ENCODE measurements at places on chromosomes 11 and 22.

DNA sequence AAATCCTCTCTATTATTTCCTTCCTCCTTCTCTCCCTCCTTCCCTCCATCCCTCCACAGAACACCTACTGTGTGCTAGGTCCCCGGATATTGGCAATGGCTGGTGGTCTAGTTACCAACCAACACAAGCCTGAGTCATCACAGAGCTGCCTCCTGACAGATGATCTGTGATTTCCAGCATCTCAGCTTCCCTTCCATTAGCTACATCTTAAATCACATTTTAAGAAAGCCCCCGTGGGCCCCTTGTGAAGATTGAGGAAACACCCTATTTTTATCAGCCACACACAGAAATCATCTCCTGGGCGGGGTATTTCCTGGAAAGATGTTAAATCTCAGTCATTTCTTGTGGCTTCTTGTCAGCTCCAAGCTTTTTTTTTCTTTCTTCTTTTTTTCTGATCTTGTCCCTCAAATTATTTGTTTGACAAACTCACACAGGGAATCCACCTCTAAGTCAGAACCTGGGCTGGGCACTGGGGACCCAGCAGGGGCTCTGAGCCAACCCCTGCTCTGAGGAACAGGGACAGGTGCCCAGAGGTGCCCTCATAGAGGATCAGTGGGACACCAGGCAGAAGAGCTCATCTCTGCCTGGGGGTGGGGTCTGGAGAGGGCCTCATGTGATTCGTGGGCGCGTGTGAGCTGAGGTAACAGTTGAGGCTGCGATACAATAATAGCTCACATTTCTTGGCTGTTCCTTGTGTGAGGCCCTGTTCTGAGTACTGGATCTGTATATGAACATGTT is 42.4 kb downstream of the CACNA1I start:
- DNase-seq: no peak

GRCh38 chr11:27313157-27313821 is 49.7 kb downstream of the CCDC34 start:
- no peak for DNase-seq

DNA sequence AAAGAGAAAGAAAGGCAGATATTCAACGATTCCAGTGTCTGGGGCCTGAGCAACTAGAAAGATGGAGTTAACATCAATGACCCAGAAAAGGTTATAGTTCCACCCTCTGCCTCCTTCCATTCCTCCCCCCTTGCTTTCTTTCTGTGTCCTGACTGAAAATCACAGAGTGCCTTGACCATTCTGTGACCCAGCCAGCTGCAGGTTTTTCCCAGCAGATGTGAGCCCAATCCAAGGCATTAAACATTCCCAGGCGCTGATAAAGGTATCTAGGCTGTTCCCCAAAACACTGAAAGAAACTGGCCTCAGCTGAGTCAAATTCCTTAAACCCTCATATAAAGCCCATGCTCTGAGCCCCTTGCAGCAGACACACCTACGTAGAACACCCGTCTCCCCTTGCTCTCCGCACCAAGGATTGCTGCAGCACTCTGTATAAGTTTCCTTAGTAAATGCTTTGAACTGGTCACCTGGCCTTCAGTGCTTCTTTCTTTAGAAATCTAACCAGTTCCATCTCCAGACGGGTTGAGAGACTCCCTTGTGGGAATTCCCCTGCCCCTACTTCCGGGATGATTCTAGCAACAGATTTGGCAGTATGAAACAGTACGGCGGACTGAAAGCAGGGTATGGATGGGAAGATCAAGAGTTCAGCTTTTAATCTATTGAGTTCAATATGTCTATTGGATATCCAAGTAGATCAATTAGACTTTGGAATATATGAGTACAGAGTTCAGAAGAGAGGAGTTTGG is 48.8 kb upstream of the ZC3H12C start:
- DNase-seq: no peak

GRCh38 chr22:35561796-35562526 is 21.3 kb downstream of the RASD2 start:
- DNase-seq: no peak

DNA sequence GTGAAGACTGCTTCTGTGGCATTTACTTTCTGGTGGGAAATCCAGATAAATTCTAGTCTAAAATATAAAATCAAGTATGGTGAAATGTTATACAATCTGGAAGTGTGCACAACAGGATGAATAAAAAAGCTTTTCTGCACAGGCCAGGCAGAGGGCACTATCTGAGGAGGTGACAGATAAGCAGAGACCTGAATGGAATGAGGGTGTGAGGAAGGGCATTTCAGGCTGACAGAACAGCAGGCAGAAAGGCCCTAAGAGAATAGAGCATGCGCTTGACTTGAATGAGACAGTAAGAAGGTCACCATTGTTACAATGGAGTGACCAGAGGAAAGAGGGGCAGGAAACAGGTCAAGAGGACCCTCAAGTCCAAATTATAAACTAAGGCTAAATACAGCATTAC is 33.6 kb upstream of the FNBP4 start:
- no peak for DNase-seq

GRCh38 chr11:73139476-73140198 is 2.5 kb downstream of the FCHSD2 start:
- no peak for DNase-seq

DNA sequence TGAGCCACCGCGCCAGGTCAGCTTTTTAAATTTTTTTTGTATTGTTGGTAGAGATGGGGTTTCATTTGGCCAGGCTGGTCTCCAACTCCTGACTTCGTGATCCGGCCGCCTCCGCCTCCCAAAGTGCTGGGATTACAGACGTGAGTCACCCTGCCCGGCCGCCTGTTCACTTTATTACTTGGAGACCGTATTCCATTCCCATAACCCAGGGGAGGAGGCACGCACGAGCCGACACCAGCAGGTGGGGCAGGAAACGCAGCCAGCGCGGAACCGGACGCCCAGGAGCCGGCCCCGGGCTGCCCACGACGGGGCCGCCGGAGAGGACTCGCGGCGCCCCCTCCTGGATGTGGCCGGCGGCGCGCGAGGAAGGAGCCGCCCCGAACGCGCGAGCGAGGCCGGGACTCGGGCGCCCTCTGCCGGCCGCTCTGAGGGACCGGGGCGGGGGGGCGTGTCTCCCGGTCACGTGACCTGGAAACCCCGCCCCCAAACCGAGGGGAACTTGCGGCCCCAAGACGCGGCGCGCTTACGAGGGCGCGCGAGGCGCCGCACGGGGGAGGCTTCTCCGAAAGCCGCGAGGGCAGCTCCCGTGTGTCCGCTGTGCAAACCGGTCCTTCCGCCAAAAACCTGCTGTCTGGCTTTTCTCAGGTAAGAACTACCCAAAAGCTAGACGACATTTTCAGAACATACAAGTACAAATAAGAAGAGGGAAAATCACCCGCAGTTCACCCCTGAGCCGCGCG is 11.6 kb upstream of the RNH1 start:
- DNase-seq: peak; percentile 68

GRCh38 chr22:42947211-42947990 is 67.5 kb downstream of the PACSIN2 start:
- DNase-seq: no peak

DNA sequence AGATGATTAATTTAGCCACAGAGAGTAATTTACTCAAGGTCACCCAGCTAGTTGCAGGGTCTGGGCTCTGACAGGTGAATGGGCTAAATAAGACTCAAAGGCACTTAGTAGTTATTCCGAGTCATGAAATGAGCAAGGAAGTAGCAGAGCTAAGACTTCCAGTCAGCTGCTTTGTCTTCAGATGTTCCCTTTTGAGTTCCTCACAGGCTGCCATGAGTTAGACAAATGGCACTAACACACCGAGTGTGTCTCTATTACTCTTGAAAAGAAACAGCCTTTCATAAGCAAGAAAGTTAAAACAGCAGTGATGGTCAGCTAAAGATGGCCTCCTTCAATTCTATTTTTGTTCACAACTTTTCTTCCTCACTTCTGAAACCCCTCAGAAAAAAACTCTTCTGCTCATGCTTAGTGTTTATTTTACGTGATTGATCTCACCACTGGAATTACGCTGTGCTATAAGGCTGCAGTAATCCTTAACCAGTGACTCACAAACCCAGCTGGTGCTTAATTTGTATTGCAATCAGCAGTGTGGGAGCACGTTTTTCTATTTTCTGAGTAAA is 389.1 kb downstream of the AASDHPPT start:
- DNase-seq: no peak

- DNase-seq: no peak
These were observed 57.3 kb downstream of the WNT7B start for GRCh38 chr22:45919504-45920286.

DNA sequence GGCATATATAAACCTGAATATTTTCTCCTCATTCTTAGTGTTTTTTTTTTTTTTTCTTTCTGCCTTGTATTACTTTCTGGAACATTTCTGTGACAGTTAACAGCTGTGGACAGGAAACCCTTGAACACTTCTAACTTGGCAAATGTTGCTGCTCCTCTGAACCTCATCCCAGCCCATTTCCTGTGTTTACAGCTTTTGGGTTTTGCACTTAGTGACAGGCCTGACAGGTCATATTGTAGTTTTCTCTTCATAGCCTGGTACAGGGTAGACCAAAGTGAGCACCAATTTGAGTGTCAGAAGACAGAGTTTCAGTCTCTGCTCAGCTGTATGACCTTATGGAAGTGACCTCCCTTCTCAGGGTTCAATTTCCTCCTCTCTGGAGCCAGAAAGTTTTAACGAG is 91.6 kb downstream of the STIM1 start:
- DNase-seq: no peak

DNA sequence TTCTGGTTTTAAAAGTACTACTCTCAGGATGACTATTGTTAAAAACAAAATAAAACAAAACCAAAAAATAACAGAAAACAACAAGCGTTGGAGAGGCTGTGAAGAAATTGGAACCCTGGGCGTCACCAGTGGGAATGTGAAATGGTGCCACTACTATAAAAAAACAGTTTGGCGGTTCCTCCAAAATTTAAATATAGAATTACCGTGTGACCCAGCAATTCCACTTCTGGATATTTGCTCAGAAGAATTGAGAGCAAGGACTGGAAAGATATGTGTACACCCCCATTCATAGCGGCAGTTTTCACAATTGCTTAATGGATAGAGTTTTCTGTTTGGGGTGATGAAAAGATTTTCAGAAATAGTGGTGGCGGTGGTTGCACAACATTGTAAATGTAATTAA is 8.6 kb downstream of the APOA4 start:
- no peak for DNase-seq

DNA sequence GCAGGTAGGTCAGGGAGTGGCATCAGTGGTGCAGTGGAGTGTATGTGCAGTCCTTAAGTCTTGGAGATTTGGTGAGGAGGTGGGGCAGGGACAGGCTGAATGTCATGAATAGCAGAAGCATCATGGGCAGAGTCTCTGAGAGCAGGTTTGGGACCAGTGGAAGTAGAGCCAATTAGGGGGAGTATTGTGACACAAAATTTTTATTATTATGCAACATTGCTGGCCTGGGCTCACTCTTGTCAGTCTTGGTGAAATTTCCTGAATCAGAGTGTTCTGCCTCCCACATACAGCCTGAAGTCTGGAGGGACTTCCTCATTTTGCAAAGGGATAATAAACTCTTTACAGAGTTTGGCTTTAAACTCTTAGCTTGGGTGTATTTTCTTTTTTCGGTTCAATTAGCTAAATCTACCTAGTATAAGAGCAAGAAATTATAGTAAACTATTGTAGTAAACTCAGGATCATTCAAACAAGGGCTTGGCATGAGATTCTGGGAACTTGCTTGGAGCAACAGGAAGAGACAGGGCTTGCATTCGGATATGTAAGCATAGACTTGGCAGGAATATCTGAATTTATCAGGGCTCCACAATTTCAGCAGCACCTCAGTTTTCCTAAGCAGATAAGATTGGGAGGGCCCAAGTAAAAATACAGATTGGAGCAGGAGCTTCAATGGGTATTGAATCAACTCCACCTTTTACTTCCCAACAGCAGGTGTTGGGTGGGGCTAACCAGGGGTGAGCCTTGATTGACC is 67.7 kb downstream of the FDX1 start:
- DNase-seq: no peak

DNA sequence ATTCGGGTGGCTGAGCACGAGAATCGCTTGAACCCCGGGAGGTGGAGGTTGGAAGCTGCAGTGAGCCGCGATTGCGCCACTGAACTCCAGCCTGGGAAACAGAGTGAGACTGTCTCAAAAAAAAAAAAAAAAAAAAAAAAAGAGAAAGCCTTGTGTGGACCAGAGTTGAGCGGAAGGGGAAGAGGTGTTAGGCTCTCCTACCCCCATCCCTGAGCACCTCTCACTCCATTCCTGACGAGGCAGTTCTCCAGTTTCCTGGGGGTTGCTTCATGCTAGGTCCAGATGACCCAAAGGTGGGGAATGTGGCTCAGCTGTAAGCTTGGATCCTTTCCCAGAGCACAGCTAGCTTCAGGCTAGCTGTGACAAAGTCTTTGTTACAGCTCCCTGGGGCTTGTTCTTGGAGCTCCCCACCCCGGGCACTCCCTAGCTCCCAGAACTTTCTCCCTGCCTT is 8.8 kb upstream of the DNAL4 start:
- DNase-seq: no peak

DNA sequence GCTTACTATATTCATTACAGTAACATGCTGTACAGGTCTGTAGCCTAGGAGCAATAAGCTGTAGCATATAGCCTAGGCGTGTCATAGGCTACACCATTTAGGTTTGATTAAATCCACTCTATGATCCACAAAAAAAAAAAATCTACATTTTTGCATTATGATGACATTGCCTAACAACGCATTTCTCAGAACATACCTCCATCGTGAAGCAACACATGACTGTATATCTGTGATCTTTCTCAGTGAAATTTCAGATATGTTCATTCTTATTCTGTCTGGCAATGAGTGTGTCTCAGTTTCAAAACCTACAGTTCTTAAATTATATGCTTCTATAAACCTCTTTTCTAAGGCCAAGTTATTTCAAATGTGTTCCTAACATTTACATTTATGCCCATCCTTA is 140.3 kb downstream of the CADM1 start:
- no peak for DNase-seq

DNA sequence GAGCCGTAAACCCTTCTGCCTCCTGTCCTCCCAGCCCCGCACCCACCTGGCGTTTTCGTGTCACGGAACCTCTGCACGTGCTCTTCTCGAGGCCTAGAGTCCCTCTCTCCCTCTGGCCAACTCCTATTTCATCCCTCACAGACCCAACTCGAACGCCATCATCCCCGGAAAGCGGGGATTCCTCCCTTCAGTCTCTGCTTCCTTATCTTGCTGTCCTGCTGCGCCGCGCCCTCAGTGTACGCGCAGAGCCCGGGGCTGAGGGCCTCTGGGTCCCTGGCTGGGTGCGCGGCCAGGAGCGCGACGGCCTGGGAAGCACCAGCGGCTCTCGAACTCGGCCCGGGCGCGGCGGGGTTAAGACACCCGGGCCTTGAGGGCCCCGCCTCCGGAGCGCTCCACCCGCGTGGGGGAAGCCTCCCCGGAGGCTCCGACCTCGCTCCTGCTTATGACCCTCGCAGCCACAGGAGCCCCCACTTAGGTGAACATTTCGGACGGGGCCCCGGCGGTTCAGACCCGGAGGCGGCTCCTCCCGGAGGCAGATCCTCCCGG is 398 bp upstream of the ATG16L2 start:
- peak; percentile 35 for DNase-seq

DNA sequence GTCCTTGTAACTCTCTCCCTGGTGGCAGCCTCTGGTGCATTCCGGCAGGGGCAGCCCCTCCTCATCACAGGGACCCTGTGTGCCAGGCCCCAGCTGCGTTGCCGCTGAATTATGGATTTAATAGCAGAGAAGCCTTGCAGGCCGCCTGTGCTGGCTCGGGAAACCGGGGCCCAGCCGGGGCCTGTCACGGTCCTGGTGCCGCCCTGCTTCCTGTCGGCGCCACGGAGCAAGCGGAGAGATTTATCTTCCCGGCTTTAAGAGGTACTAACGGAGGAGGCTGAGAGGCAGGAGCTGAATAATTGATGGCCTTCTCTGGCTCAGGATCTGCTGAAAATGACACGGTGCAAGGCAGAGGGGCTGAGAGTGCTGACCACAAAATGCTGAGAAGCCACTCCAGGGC is 54.0 kb upstream of the CCDC188 start:
- no peak for DNase-seq

All from esophagus squamous epithelium (tissue), 5 donors.